ENCODE measurements at places on chromosomes 2 and 18.
A peak's percentile ranks its signal among the peaks of the same experiment; 100 is the strongest.

- DNase-seq, result no peak
Observed at GRCh38 chr2:122236152-122236874, 480.9 kb downstream of the TSN start.

DNA sequence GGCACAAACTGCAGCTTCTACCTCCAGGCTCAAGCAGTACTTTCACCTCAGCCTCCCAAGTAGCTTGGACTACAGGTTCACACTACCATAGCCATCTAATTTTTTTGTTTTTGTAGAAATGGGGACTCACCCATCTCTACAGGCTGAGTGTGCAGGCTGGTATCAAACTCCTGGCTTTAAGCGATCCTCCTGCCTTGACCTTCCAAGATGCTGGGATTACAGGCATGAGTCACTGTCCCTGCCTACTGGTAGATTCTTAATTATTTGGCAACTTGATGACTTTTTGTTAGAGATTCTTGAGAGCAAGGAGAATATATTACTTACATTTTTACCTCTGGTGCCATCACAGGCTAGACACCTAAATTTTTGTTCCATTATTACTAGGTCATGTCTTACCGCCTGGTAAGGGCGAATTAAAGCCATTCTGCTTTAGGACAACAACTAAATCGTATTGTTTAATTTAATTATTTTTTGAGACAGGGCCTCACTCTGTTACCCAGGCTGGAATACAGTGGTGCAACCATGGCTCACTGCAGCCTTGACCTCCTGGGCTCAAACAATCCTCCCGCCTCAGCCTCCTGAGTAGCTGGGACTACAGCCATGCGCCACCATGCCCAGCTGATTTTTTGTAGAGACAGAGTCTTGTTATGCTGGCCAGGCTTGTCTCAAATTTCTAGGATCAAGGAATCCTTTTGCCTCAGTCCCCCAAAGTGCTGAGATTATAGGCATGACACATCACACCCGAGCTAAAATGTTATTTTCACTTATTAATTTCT, 15.7 kb downstream of the DYNC1I2 start:
- peak; percentile 32 for DNase-seq

DNA sequence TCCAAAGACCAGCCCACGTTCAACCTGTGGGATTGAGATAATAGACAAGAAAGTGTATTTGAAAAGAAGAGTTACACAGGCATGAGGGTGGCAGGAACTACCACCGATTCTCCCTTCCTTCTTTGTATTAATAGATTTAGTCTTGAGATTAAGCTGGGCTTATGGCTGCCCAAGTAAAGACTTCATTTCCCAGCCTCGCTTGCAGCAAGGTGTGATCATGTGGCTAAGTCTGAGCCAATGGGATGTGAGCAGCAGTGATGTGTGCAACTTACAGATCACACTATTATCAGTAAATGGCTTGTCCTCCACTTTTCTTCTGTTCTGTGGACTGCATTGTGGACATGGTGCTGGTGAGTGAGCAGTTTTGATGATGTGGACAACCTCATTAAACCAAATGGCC, 101.7 kb downstream of the POLR1A start:
- no peak for DNase-seq

DNA sequence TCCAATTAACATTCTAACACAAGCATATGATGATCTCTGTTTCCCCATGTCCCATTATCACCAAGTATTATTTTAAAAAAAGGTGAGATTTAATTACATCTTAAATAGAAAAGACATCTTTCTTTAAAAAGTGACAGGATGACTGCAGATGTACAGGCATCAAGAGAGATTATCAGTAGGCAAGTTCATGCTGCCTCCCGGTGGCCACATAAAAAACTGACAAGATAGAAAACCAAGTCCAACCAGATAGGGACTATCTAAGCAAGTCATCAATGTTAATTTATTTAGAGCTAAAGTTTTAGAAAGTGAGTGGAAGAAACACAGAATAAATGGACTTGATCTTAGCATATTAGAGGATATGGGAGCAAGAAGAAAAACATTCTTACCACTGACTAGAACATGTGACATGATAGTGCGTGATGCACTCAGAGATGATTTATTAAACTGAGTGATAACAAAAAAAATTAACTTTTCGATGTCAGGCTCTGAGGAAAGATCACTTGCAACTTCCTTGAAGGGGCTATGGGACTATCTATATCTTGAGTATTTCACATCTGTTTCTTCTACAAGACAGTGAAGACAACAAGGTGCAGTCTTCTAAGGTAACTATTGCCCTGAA, 5.4 kb upstream of the TDRD15 start:
- DNase-seq, result peak; percentile 63

DNA sequence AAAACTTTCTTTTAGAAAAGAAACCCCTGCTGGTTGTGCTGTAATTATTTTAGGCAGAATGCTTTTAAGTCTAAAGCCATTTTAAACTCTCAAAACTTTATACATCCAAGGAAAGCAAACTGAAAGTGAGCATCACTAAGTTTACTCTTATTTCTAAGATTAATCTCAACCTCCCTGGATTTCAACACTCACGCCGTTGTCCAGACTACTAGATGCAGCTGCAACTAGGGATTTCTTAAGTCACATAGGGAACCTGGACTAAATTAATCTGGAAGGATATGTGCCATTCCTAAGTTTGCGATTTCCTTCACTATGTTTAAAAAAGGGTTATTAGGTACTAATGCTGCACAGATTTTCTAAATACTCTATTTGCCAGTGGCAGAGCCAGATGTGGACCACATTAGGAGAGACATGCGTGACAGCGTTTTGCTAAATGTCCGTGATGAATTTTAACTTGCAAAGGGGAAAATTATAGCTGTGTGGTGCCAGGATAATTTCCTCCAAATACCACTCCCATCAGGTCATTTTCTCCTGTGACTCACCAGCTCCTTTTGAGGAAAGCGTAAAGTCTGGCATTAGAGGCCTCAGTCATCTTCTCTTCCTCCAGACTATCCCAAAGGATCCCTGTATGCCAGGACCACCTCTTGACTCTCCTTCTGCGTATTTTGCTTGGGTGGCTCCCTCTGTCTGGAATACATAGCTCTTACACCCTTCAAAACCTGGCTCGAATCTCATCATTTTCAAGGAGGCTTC, 143.7 kb downstream of the ATL2 start:
- peak; percentile 45 for DNase-seq

DNA sequence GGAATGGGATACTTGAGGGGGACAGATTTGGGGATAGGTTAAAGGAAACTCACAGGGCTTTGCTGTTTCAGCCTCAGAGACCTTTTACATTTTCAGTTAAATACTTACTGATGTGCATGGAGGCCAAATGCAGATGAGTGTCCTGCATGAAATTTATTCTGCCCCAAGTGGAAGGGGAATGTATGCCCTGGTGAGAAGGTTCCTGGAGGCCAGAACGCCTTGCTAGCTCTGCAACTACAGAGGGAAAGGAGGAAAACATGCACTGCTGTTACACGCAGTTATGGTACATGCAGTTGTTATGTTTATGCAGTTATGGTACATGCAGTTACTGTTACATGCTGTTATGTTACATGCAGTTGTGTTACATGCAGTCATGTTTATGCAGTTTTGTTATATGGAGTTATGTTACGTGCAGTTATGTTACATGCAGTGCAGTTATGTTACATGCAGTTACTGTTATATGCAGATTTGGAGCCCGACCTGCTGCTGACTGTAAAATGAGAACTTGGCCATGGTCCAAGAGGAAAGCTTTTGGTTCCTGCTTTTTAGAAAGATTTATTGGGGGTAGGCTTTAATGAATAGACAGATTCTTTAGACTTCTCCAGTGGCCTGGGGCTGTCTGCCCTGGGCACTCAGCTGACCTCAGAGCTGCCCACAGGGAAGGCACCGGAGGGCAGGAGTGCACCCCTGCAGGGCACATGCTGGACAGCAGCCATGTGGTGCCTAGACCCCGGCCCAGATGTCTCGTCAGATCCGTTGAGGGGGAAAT, 84.1 kb downstream of the LDLRAD4 start:
- DNase-seq, result no peak

DNA sequence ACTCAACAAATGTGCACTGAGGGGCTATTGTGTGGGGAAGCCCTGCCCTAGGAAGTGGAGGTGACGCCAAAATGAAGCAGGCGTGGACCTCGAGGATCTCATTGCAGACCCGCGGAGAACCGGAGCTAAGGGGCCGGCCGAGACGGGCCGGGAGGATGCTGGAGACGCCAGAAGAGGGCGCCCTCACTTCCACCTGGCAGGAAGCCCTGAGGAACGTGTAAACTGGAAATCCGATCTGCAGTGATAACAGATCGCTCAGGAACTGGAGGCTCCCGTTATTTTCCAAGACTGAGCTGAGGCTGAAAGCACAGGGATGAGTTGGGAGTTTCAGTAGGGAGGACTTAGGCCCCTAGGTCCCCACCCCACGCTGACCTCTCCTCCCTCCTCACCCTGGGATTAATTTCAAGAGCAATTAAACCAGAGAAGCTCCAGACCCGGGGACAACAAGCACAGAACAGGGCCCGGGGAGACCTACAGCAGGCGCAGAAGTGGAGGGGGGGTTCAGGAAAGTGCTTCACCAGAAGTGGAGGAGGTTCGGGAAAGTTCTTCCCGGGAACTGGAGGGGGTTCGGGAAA, 7.7 kb upstream of the COL6A3 start:
- peak; percentile 92 for DNase-seq

DNA sequence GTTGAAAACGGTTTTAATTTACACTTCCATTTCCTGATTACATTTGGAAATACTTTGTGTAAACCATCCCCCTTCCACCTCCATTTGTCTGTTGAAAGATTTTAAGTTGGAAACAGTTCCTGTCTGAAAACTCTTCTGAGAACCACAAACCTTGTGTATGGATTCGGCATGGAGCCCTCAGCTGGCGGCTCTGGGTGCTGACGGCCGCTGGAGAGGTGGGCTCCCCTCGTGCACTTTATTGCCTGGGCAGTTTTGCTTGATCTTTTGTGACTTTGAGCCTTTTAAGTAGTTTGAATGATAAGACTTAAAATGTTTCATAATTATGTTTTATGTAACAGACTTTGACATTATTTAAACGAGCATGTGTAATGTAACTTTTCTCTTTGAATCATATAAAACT, 11.1 kb downstream of the KLF11 start:
- DNase-seq, result no peak

GRCh38 chr18:50775726-50776125, 44.1 kb downstream of the MRO start:
- no peak for DNase-seq

- DNase-seq, result no peak
Observed at GRCh38 chr18:35028536-35028935, 12.7 kb upstream of the MAPRE2 start.

- DNase-seq, result no peak
Observed at GRCh38 chr2:8927510-8928455, 75.7 kb downstream of the MBOAT2 start.

DNA sequence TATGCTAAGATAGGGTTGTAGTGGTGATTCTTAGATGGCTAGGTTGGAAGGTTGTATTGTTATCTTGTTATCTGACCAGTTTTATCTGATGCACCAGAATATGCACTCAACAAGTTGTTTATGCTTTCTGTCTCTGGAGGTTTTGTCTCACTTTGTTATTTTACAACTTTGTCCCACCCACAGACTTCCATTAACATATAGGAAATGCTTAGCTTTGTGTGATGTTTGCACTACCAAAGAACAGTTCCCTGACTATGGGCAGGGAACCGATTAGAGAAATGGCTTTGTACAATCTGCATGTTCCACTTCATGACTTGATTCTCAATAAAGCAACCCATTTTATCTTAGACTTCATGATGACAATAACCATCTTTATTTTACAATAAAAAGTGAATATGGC, 160.6 kb upstream of the CDH20 start:
- DNase-seq, result no peak

DNA sequence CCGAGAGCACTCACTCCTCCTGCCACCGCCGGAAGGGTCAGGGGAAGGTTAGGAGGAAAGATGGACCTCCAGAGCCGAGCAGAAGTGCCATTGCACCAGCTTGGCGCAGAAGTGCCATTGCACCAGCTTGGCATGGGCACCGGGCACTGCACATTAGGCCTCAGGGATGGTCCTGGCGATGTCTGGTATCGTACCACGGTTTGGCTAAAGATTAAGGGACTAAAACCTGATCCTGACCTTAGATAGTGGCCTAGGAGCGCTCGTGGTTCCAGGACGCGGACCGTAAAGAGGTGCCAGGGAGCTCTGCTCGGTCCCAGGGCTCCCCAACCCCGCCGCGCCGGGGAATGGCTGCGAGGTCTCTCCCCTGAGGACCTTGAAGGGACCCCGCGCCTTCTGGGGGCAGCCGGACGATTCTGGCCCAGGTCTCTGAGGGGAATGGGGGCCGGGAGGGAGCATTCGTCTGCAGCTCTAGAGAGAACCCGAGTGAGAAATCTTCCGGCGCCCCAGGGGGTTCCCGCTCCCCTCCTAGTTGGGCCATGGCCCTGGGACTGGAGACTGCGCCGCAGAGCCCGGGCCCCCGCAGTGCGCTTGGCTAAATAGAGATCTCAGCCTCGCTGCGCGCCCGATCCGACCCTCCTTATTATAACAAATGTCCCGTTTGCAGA, 1.8 kb downstream of the PAX8 start:
- no peak for DNase-seq

- no peak for DNase-seq
Observed at GRCh38 chr2:108634011-108634410, 85.3 kb upstream of the RANBP2 start.

- DNase-seq, result no peak
Observed at GRCh38 chr2:62143696-62144095, 52.2 kb upstream of the B3GNT2 start.

GRCh38 chr2:168469281-168469988, 13.4 kb downstream of the CERS6 start:
- DNase-seq, result no peak

DNA sequence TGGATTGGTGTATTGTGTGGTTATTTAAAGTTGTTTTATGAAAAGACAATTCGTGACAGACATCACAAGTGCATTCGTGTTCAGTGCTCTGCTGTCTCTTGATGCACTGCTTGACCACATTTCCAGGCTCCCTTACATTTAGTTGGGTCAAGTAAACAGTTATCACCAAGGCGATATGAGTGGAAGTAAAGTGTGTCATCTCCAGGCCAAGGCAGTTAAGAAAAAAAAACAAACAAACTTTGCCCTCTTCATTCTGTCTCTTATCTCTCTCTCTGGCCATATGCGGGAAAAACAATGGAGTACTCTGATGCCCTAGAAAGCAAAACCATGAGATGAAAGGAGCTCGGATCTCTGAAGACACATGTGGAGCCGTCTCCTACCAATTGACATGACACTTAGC, 131.1 kb downstream of the DSEL start:
- peak; percentile 58 for DNase-seq

DNA sequence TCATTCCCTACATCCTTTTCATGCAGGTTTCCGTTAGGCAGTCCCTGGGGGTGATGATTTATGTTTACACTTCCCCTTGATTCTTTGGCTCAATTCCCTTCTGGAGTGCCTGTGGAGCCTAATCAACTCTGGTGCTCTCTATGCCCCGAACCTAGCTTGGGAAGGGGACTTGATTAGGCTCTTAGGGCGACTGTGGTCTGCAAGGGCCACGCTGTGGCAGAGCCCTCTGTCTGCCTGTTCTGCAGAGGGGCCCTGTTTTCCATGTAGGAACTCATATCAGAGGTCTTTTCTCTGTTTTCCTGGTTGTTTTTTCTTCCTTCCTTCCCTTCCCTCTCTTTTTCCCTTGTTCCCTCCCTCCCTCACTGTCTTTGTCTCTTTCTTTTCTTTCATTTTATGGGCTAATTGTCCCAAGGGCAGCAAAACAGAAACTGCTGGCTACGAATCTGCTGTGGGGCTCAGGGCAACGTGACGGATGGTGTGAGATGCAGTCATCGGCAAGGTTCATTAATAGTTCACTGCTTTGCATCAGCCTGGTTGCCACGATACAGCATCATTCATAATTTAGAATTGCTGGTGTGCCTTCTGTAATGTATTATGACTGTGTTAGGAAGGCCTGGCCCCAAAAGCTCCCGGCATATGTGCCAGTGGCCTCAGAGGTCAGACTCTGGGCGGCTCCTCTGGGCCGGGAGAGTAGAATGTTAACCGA, 134.5 kb downstream of the NAPG start:
- DNase-seq, result peak; percentile 89

Measured in choroid plexus epithelial cell (primary cell).